ENCODE measurements at places on chromosomes 3 and 15. TPM values are rescaled to one million over a fixed set of nuclear protein-coding genes. Genes with fewer than 3 reads are reported as not detected.

Gene HRH1
- total RNA-seq, result not detected

DNA sequence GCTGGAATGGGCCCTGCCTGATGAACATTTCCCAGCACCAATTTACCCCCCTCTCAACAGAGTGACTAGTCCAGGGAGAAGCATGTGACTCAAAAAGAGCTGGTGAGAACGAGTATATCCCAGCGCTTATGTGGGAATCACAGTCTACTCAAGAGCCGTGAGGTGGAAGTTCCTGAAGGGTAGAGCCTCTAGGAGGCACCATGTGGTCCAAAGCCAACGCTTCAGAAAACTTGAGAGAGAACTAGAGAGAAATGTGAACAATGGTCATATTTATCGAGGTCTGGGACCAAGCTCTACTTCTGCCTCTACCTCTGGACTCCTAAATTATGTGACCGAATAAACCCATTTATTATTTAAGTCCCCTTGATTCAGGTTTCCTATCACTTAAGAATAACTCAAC, 111.0 kb upstream of the RAP2B start:
- no peak for DNase-seq

DNA sequence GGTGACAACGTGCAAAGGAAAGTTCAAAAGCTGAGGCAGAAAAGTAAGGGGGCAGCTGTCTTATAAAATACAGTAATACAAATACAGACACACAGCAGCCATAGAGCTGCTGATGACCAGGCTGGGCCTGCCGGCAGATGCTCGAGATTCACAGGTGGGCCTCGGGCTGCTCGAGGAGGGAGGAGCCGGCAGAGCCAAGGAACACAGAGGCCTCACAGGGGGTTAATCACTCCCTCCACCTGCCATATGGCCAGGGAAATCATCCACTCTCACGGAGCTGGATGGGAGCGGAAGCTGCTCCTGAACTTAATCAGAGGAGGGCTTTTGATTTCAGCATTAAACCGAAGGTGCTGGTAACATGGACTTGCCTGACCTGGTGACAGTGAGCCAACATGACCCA, 29.6 kb upstream of the MGLL start:
- DNase-seq, result no peak

- no peak for DNase-seq
Observed at GRCh38 chr3:156170571-156170970, 50.2 kb downstream of the KCNAB1 start.

DNA sequence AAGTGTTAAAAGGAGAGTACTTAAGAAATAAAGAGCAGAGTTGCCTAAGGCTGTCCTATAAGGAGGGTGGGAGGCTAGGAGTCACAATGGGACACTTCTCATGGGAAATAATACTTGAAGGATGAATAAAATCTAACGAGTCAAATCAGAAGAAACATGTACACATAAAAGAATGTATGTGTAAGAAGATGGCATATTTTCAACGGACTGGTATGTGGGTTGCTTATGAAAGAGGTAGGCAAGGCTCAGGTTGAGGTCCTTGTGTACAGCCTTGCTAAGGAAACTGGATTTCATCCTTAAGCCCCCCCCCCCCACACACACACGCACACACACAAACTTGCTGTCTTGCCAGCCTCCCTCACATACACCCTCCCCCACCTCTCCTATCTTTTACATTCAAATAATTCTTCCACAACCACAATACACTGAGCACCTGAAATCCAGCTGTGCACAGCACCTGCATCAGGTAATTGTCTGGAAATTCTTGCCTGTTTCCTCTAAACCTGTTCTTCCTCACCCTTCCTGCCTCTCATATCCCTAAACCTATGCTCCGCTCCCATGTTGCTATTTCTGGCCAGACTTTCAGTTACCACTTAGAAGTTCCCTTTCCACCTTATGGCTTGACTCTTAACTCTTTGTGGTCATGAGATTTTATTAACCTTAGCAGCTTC, 79.2 kb downstream of the FMN1 start:
- DNase-seq, result no peak

DNA sequence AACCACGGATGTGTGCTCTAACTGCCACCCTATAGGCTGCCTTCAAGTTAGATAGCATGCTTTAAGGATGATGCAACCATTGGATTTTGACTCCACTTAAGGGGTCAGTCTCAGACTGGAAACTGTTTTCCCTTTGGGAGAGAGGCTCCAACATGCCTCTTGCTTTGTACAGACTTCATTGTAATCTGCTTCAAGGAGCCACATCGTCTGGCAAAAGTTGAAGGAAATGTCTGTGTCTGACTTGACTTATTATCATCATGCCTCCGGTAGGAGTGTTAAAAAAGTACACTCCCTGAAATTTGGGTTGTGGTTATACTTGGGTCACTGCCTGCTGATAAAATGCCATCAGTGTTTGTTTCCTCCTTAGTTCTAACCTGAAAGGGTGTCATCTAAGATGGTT, 245.4 kb upstream of the CDIN1 start:
- no peak for DNase-seq

Measured in thyroid gland (tissue), 4 donors.